ENCODE measurements at places on chromosomes 7 and 10. TPM values are rescaled to one million over a fixed set of nuclear protein-coding genes. Genes with fewer than 3 reads are reported as not detected.

The C10orf67 gene
- total RNA-seq = not detected

The FEZF1 gene
- total RNA-seq = not detected

The KDM7A gene
- total RNA-seq = 1.1 TPM

DNA sequence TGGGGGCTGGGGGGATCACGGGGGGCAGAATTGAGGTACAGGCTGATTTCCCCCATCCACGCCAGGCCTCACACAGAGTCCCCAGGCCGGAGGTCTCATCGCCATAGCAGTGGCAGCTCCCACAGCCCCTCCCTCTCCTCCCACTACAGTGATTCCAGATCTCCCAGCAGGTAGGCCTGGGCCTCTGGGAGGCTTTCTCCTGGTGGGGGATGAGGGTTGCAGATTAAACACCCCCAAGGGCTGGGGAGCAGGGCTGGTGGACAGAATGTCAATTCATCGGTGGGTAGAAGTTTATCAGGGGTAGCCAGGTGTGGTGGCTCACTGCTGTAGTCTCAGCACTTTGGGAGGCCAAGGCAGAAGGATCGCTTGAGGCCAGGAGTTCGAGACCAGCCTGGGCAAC, 37.2 kb upstream of the HSPB1 start:
- DNase-seq = no peak

DNA sequence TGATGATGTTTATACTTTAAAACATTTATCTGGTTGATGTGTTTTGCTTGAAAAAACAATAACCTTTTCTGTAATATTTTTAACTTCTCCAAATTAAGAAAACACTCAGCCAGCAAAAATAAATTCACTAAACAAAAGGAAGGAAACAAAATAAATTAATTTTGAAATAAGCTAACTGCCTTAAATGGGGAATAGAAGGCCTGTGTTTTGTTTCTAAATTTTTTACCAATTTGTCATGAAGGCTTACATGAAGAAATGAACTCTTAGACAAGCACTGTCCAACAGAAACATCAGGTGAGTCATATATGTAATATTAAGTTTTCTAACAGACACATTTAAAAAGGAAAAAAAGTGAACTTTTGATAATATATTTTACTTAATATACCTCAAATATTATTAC, 68.5 kb downstream of the LRRN3 start:
- peak; percentile 2 for DNase-seq

DNA sequence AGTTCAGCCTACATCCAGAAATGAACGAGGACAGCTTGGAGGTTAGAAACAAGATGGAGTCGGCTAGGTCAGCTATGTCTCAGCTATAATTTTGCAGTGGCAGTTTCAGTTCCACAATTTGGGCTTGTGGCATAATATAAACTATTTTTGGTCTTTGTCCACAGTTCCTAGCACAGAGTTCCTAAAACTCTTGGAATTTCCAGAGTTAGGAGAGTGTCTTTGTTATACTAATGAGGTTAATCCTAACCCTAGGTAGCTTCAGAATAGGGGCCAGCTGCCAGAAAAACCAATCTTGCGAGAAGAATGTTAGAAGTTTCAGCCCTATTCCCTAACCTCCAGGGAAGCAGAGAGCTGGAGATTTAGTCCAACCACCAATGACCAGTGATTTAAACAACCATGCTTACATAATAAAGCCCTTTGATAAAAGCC, 131.9 kb downstream of the AKR1D1 start:
- DNase-seq = no peak

- DNase-seq = peak; percentile 85
Measured at GRCh38 chr7:36301914-36302771, 87.5 kb upstream of the ANLN start.

GRCh38 chr10:17033529-17034260, 95.9 kb downstream of the CUBN start:
- DNase-seq = no peak

- no peak for DNase-seq
Measured at GRCh38 chr10:68087685-68088401, 12.8 kb upstream of the HERC4 start.

- no peak for DNase-seq
Measured at GRCh38 chr10:16700331-16700730, 116.9 kb downstream of the RSU1 start.

GRCh38 chr10:76937181-76937600, 700.4 kb downstream of the KCNMA1 start:
- no peak for DNase-seq

Measured in RPMI7951 (cell line).